Hippocampal formation (tissue), 2 donors: ENCODE measurements at places on chromosomes 4 and X.

DNA sequence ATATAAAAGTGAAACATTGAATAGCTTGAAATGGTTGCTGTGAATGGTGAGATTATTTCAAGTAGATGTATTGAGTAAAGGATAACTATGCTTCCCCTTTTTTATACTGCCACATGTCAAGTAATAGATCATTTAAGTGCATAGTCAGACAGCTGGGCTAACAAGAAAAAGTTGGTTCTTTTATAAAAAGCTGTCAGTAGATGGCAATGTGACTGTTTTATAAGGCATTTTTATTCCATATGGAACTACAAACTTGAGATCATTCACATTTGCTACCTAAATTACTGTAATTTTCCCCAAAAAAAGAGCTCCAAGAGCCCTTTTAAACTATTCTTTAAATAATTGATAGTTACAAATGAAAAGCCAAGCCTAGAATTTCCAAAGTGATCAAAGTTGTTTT, 831.0 kb downstream of the C4orf33 start:
- no peak for DNase-seq

DNA sequence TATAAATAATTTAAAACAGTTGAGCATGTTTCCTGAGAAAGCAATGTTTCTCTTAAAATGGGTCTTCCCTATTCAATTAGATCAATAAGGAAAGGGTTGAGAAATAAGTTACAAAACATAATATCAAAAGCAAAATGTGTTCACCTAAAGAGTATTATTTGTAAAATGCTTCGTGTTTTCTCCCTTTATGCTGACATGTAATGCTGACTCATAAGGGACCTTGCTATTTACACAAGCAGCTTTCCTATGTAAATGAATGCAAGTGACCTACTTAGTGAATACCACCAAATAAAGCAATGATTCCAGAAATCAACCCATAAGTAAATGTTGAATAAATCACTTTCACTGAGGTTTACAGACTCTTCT, 91.5 kb downstream of the ELOVL6 start:
- no peak for DNase-seq

DNA sequence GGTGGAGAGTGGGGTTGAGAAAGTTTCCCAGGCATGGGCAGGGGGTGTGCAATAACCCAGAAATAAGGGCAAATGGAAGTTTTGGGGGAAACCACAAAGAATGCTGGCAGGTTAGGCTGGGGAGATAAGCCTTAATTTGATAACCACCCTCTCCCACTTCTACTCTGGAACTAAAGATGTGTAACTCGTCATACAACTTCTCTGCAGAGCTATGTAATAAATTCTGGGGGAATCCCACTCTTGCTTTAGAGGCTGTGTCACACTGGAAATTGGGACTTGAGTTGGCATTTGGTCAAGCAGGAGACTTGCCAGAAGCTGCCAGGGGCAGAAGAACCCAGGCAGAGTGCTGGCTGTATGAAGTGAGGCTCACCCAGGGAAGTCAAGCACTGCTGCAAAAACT, 170.9 kb upstream of the CPEB2 start:
- DNase-seq: no peak

- no peak for DNase-seq
Observed at GRCh38 chr4:80202741-80203553, 5.6 kb downstream of the PRDM8 start.

DNA sequence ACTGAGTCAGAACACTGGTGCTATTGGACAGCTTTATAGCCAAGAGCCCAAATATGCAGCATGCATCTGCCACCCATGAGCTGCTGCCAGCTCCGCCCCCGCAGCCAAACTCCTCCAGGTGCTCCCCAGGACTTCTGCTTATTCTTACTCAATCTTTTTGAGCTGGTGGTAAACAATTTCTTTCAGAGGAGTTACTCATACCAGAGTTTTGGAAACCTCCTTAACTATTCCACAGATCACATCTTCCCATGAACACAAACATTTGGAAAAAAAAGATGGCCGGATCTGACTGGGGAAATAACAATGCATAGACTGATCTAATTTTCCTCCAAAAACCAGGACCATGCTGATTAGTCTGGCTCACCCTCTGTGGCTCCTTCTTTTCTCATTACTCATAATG, 399.9 kb downstream of the GPM6A start:
- no peak for DNase-seq

- DNase-seq: no peak
Observed at GRCh38 chr4:61772126-61772525, 572.0 kb downstream of the ADGRL3 start.

DNA sequence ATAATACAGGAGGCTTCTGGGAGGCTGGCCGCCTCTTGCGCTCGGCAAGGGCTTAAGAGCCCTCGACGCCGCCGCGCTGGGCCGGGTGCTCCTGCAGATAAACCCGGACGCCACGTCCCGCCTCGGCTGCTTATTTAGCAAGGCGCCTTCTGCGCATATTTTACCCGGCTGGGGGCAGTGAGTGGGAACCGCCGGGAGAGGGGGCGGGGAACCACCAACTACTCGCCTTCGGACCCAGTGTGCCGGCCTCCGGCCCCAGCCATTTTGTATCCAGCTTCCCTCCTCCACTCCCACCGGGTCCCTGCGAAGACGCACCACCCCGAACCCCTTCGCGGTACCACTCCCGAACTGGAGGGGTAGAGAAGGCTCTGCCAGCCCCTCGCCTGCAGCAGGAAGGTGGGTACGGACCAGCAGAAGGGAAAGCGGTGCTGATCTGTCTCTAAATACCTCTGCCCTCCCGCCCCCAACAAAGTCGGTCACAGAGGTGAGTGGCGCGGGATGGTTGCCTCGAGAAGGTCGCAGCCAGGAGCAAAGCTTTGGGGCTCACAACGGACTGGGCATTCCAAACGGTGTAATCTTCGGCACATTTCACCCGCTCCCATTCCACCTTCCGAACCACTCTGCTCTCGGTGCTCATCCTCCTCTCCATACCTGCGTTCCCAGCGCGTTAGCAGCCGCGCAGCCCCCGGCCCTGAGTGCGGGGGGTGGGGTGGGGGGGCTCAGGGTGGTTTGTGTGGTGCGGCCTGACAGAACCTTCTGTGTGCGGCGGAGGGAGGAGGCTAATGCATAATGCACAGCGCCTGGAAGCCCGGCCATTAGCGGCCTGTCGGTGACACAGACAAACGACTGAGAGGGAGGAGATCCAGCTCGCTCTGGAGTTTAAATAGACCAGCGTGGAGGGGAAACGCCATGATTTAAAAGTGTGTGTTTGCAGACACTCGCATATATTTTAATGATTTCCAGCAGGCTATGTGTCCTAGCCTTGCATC, 4.9 kb upstream of the BCOR start:
- no peak for DNase-seq

- DNase-seq: no peak
Observed at GRCh38 chr4:110109455-110109854, 89.0 kb downstream of the ELOVL6 start.

GRCh38 chrX:153669174-153669890, 4.3 kb downstream of the PNCK start:
- no peak for DNase-seq

DNA sequence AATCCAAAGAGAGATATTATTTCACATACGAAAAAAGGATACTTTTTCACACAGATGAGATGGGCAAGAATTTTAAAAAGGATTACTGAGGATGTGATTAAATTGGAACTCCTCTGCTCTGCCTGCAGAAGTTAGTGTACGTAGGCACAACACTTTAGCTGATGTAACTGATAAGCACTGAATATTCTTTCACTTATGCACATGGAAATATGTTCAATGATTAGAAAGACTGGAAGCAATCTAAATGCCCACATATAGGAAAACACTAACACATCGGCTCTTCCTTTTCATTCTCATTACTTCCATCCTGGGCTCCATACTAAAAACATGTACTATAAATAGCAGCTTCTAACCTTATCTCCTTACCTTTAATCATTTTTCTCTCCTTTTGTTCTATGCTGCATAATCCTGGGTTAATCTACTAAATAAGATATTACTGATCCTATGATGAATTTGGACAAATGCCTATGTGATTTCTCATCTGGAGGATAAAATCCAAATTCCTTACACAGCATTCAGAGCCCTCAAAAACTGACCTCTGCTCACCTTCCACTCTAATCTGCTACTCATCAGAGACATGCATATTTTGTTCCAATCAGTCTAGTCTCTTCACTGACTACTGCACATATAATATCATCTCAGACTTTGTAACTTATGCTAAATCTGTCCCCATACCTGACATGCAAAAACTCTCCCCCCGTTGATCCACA, 197.8 kb downstream of the PDGFC start:
- no peak for DNase-seq

- DNase-seq: no peak
Observed at GRCh38 chr4:43587758-43588157, 695.2 kb downstream of the GRXCR1 start.

GRCh38 chrX:2385224-2385623, 115.6 kb downstream of the DHRSX start:
- DNase-seq: no peak

DNA sequence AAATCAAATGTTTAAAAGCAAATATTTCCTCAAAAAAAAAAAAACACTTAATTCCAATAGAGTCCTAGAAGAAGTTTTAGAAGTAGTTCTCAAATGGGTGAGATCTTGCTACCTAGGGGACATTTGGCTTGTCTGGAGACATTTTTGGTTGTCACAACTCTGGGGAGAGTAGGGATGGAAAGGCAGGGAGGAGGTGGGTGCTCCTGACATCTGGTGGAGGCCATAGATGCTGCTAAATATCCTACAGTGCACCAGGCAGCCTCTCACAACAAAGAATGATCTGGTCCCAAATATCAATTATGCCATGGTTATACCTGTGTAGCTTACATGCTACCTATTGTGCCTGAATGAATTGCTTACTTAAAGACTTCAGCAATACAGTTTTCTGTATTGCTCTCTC, 46.8 kb downstream of the CPE start:
- DNase-seq: no peak

DNA sequence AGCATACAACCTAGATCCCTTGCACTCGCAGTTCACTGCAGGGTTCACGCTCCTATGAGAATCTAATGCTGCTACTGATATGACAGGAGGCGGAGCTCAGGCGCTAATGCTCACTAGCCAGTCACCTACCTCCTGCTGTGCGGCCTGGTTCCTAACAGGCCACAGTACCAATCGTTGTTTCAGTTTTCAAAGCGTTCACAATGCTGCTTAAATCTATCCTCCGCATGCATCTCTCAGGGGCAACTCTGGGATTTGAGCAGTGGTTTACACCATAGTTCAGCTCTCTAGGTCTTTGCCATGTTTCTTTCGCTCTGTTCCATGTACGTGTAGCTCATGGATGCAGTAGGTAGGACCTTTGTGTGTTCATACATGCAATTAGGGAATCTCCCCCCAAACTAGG, 47.2 kb downstream of the CLOCK start:
- no peak for DNase-seq

DNA sequence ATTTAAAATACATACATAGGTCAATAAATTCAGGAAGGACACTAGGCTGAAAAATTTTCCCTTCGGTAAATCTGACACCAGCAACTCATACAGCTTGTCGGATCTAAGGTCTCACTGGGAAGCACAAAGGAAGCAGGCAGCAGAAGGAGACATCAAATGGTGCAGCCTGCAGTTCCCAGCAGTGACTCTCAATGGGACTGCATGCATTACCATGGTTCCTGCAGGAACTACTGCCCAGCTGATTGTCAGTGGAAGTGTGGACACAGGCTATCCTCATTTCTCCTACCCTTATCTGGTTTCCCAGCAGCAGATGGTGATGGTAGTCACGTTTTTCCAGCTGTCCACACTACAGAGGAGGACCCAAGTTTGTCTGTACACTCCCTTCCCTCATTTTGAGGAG, 113.3 kb downstream of the PPP1R2C start:
- DNase-seq: no peak

- DNase-seq: no peak
Observed at GRCh38 chrX:2572740-2573139, 72.0 kb upstream of the DHRSX start.

DNA sequence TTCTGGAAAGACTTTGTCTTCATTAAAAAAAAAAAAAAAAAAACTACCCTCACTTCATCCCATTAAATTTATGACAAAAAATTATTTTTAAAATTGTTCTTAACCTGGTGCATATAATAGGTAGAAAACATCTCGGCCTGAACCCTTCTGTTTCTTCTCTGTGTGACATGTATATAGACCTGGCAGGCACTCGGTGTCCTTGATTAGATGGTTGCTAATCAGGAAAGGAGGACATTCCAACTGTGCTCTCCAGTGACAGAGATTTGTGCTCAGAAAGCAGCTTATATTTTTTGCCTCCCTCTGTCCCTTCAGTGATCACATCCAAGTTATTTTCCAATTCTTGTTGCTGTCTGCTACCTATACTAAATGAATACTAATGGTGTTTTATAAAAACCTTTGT, 355.6 kb downstream of the CBLL2 start:
- DNase-seq: no peak

- no peak for DNase-seq
Observed at GRCh38 chr4:31237233-31237632, 517.1 kb downstream of the PCDH7 start.

DNA sequence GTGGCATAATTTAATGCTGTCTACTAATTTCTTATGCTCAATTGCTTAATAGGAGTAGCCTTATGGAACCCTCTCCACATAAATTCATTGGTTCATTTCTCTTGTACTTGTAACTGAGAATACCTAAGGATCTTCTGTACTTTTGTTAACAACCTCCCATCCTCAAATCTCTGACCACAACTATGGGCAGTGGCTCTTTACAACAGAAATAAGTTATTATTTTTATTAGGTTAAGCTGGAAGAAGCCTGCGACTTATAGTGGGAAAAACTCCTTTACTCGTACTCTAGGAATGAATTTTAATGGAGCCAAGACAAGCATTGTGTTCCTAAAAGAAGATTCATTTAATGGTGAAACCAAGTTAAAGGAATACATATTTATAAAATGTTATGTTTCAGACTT, 337.1 kb upstream of the CTSO start:
- DNase-seq: no peak

- no peak for DNase-seq
Observed at GRCh38 chr4:55116450-55116849, 8.9 kb downstream of the KDR start.

DNA sequence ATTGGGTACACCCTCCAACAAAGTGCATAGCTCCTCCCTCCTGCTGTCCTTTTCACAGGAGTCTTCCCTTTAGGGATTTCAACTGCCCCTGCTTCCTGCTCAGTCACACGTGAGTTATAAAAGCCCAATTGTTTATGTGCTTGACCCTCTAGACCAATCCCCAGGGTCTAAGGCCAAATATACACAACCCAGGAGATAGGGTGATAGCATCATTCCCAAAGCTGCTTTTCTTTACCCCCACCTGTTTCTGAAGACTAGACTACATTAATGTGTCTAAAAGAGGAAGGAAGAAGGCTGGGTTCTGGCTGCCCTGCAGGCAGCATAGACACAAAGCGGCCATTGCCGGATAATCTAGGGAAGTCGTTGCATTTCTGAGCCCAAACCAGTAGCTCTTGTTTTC, 526.7 kb upstream of the FRG1 start:
- no peak for DNase-seq

DNA sequence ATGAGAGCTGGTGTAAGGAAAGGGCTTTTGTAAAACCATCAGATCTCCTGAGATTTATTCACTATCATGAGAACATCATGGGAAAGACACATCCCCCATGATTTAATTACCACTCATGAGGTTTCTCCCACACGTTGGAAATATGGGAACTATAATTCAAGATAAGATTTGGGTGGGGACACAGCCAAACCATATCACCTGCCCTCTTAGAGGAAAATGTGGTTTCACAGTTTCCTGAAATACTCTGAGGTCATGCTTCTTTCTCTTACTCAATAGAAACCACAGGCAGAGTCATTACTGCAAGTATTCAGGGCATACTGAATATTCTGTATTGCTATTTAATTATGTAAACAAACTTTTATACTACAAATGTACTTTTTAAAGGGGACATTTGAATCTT, 1453.3 kb downstream of the PCDH18 start:
- no peak for DNase-seq

- no peak for DNase-seq
Observed at GRCh38 chr4:52143815-52144214, 92.7 kb downstream of the SPATA18 start.
